Thoracic aorta (tissue), 2 donors: ENCODE measurements at places on chromosomes 5 and 9. TPM values are rescaled to one million over a fixed set of nuclear protein-coding genes. Genes with fewer than 3 reads are reported as not detected.
A peak's percentile ranks its signal among the peaks of the same experiment; 100 is the strongest.

DNA sequence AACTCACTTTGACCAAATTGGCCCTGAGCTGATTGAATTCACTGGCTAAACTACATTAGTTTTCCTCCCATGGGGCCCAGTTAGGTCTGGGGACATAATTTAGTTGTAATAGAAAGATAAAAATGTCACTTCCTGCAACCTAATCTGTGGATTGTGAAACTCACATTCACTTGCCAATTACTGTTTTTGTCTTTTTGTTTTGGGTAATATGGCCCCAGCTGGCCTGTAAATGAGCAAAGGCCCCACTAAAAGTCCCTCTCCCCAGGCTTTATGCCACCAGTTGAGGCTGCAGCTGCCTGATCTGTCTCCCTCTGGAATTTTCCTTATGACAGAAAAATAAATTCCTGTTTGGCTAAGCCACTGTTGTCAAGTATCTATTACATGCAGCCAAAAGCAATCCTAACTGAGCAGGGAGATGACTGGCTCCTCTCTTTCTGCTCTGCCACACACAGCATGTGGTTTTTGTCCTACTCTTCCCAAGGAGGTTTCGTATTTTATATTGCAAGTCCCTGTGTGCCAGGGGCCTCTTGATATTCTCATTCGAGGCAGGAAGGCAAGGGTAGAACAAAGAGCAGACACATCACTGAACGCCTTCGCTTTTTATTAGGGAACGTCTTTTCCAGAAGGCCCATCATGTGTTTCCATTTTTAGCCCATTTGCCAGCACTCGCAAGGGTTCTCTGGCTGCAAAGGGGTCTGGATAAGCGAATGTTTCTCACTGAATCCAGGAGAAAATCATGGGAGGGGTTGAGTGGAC is 24.1 kb upstream of the SLC25A48 start:
- H3K4me1 ChIP-seq = no peaks in the 10 kb centered on the region
- no peak overlapping the region for H3K4me3 ChIP-seq
- no peak for DNase-seq
- peaks cover 5% of the 10 kb centered on the region for H3K27me3 ChIP-seq
- no peak overlapping the region for H3K27ac ChIP-seq
- H3K36me3 ChIP-seq = no peaks in the 10 kb centered on the region

DNA sequence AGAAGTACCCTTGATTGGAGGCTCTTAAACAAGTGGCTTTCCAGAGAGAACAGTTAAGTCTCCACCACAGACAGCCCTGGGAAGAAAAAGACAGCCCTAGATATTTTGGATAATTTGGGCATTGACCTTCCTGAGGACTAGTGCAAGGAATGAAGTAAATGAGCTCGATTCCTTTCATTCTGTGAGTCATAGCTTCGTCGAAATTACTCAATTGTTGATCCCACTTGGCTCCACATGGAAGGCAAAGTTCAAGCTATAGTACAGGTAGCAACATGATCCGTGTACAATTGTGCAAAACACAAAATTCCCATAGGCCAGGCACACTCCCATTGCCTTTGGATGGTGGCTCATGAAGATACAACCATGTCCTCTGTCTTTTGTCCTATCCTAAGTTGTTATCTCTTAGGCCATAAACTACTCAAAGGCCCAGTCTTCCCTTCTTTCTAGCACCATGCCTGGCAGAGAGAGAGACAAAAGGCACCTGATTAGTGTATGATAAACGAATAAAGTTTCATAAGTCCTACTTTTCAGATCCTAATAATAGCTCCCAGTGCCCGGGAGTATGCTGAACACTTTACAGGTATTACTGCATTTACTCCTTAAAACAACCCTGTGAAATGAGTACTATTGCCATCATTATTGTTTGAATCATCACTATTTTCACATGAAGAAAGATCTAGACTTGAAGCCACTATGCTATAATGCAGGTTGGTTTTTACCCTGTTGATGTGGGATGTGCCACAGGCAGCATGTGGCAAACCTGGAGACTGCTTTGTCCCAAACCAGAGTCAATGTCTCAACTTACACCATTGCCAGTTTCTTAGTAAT is 116.7 kb upstream of the RANBP3L start:
- H3K4me1 ChIP-seq = no peaks in the 10 kb centered on the region
- no peak overlapping the region for H3K27ac ChIP-seq
- no peaks in the 10 kb centered on the region for H3K36me3 ChIP-seq
- no peak overlapping the region for H3K4me3 ChIP-seq
- no peaks in the 10 kb centered on the region for H3K27me3 ChIP-seq
- no peak for DNase-seq

The ZDHHC11 gene
- total RNA-seq = 5.6 TPM

The PKD2L2 gene
- not detected for total RNA-seq

- H3K27me3 ChIP-seq = no peaks in the 10 kb centered on the region
- H3K27ac ChIP-seq = no peak overlapping the region
- no peak for DNase-seq
- H3K4me1 ChIP-seq = no peaks in the 10 kb centered on the region
Measured at GRCh38 chr5:57566914-57567313, 84.3 kb upstream of the ACTBL2 start.

The RMRP gene
- total RNA-seq = 1,550 TPM

GRCh38 chr9:100011062-100011681 is 87.6 kb downstream of the ERP44 start:
- H3K4me1 ChIP-seq = no peaks in the 10 kb centered on the region
- H3K27me3 ChIP-seq = no peaks in the 10 kb centered on the region
- no peak for DNase-seq
- no peak overlapping the region for H3K4me3 ChIP-seq
- H3K36me3 ChIP-seq = no peaks in the 10 kb centered on the region
- no peak overlapping the region for H3K27ac ChIP-seq

- peaks cover 35% of the 10 kb centered on the region for H3K4me1 ChIP-seq
- DNase-seq = no peak
- no peaks in the 10 kb centered on the region for H3K36me3 ChIP-seq
- no peaks in the 10 kb centered on the region for H3K27me3 ChIP-seq
Measured at GRCh38 chr9:71681708-71682272, 86.5 kb downstream of the CEMIP2 start.

The GPR151 gene
- not detected for total RNA-seq

The GTF2H2C gene
- 9.3 TPM for total RNA-seq

The PTGER4 gene
- total RNA-seq = 45.9 TPM

The GHR gene
- 6.4 TPM for total RNA-seq

- H3K4me1 ChIP-seq = no peaks in the 10 kb centered on the region
- H3K4me3 ChIP-seq = no peak overlapping the region
- H3K27me3 ChIP-seq = no peaks in the 10 kb centered on the region
- no peak overlapping the region for H3K27ac ChIP-seq
- H3K36me3 ChIP-seq = no peaks in the 10 kb centered on the region
- no peak for DNase-seq
Measured at GRCh38 chr9:2524601-2525000, 97.0 kb upstream of the VLDLR start.

GRCh38 chr5:134494780-134495179 is 30.7 kb upstream of the JADE2 start:
- no peak for DNase-seq
- H3K4me3 ChIP-seq = no peak overlapping the region
- H3K36me3 ChIP-seq = no peaks in the 10 kb centered on the region
- no peak overlapping the region for H3K27ac ChIP-seq
- no peaks in the 10 kb centered on the region for H3K4me1 ChIP-seq
- H3K27me3 ChIP-seq = no peaks in the 10 kb centered on the region

The LARP1 gene
- 99.8 TPM for total RNA-seq

DNA sequence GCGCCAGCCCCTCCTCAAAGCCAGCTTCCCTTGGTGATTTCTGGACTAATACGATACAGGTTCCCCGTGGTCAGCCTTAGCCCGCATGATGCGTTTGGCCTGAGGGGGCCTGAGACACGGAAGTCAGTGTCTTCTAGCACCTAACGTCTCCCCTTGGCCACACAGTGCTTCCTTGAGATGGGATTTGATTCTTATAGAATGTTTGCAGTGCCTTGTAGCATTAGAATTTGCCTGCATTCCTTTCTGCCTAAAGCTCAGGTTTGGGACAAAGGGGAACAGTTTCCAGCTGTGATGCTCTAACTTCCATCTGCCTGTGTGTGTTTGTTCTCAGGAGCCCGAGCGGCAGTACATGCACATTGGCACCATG is 34.4 kb downstream of the CFAP90 start:
- no peaks in the 10 kb centered on the region for H3K27me3 ChIP-seq
- no peak overlapping the region for H3K4me3 ChIP-seq
- no peaks in the 10 kb centered on the region for H3K36me3 ChIP-seq

- H3K36me3 ChIP-seq = no peaks in the 10 kb centered on the region
- no peak overlapping the region for H3K27ac ChIP-seq
- H3K4me3 ChIP-seq = no peak overlapping the region
- peaks cover 21% of the 10 kb centered on the region for H3K4me1 ChIP-seq
Measured at GRCh38 chr5:158050421-158050820, 191.5 kb upstream of the CLINT1 start.

DNA sequence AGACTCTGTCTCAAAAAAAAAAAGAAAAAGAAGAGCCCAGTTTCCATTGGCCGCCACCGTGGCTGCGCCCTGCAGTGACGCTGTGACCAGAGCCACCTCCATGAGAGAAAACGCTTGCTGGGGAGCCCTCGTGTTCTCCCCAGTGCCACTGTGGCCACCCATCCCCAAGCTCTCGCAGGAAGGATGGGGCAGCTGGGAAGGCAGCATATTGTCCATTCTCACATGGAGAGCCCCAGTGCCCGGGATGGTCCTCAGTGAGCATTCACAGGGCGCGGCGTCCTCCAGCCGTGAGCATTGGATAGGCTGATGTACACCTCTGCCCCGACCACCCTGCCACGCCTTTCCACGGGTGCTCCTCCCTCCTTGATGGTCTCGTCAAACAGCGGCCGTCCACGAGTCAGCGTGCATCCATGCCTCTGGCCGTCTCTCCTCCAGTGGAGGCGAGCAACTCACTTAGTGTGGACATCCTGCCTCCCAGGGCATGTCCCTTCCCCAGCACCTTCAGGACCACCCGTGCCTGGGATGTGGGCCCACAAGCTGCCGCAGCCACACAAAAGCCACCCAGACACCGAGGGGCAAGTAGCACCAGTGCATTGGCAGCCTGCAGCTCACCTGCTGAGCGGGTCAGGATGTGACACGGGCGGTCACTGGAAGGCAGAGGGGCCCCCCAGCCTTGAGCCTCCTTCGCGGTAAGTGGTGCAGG is 23.4 kb upstream of the SLC6A19 start:
- no peak overlapping the region for H3K4me3 ChIP-seq
- no peaks in the 10 kb centered on the region for H3K27me3 ChIP-seq
- DNase-seq = no peak
- H3K27ac ChIP-seq = no peak overlapping the region
- no peaks in the 10 kb centered on the region for H3K36me3 ChIP-seq

The GFRA3 gene
- 0.27 TPM for total RNA-seq

GRCh38 chr9:137639303-137640051 is 20.7 kb downstream of the EHMT1 start:
- no peaks in the 10 kb centered on the region for H3K27me3 ChIP-seq
- no peaks in the 10 kb centered on the region for H3K4me1 ChIP-seq
- peak overlapping the region; percentile 8 for H3K4me3 ChIP-seq
- no peaks in the 10 kb centered on the region for H3K36me3 ChIP-seq
- no peak overlapping the region for H3K27ac ChIP-seq

DNA sequence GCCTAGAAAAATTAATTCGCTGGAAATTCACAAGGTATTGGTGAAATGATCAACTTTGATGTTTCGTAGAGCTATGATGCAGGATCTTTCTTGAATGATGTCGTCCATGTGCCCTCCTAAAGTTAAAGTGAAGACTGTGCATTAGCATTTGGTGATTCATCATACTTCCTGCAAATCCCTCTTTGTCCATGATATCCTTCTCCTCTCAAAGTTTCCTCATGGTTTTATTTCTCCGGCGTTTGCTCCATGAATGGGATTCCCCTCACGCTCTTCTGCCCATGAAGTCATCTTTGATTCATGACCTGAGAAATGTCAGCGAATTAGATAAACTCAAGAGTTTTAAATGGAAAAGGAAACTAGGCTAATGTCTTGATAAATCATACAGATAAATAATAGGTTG is 372.7 kb downstream of the PSAT1 start:
- H3K27me3 ChIP-seq = no peaks in the 10 kb centered on the region
- H3K27ac ChIP-seq = no peak overlapping the region
- no peak overlapping the region for H3K4me3 ChIP-seq
- no peaks in the 10 kb centered on the region for H3K4me1 ChIP-seq
- no peaks in the 10 kb centered on the region for H3K36me3 ChIP-seq

DNA sequence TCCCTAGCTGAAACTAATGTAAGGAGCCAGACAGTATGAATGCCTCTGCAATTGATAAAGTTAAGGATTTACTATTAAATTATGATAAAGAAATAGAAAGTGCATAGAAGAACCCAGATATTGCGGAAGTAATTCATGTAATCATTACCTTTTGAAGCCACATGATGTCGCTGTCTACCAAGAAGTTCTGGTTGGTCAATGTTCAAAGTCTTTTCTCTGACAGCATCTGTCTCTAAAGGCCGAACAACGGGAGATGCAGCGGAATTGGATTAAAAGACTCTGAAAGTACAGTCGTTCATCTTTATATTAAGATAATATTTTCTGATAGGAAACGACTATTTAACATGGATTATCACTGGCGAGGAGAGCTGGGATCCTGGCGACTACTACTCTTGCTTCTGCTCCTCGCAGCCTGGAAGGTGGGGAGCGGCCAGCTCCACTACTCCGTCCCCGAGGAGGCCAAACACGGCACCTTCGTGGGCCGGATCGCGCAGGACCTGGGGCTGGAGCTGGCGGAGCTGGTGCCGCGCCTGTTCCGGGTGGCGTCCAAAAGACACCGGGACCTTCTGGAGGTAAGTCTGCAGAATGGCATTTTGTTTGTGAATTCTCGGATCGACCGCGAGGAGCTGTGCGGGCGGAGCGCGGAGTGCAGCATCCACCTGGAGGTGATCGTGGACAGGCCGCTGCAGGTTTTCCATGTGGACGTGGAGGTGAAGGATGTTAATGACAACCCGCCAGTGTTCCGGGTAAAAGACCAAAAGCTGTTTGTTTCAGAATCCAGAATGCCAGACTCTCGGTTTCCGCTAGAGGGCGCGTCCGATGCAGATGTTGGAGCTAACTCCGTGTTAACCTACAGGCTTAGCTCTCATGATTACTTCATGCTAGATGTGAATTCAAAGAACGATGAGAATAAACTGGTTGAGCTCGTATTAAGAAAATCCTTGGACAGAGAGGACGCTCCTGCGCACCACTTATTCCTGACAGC is at the start of gene PCDHA8:
Gene PCDHA8, plus strand, starts transcription at position 210 of the 985 bp plus-strand sequence. Its CDS starts 135 bp downstream, at position 345.
- H3K27me3 ChIP-seq = no peaks in the 10 kb centered on the region
- DNase-seq = no peak
- no peak within 1 kb of the TSS for H3K4me3 ChIP-seq
- H3K27ac ChIP-seq = no peak within 1 kb of the TSS
- no peaks in the 10 kb centered on the region for H3K4me1 ChIP-seq

DNA sequence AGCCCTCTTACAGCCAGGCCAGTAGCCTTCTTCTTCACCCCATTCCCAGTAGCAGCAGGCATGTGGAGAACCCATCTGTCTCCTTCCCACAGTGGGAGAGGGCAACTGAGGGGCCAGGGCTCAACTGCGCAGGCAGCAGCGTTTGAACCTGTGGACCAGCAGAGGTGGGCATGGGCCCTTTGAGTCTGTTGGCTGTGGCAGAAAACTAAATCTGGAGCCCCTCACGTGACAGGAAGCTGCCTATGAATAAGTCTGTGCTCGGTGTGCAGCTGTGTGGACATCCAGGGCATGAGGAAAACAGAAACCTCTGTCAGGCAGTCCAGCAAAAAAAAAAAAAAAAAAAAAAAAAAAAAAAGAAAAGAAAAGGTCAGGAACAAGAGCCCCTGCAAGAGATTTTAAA is 189.2 kb upstream of the NR3C1 start:
- H3K27ac ChIP-seq = no peak overlapping the region
- no peaks in the 10 kb centered on the region for H3K4me1 ChIP-seq
- H3K4me3 ChIP-seq = no peak overlapping the region
- H3K27me3 ChIP-seq = no peaks in the 10 kb centered on the region
- H3K36me3 ChIP-seq = no peaks in the 10 kb centered on the region

The CCNI2 gene
- total RNA-seq = not detected

The ACO1 gene
- 32.9 TPM for total RNA-seq
